Esophagus (tissue), 2 donors: ENCODE measurements at places on chromosomes 3 and 15. TPM values are rescaled to one million over a fixed set of nuclear protein-coding genes. Genes with fewer than 3 reads are reported as not detected.

The CCDC54 gene
- not detected for polyA plus RNA-seq

The CDHR4 gene
- not detected for polyA plus RNA-seq

The SST gene
- polyA plus RNA-seq = 0.24 TPM

The AQR gene
- polyA plus RNA-seq = 14.5 TPM

The CCDC80 gene
- polyA plus RNA-seq = 3.3 TPM

The SLC22A14 gene
- polyA plus RNA-seq = 0.19 TPM
